Fibroblast of skin of abdomen (primary cell): ENCODE measurements at places on chromosomes 4 and X.
A peak's percentile ranks its signal among the peaks of the same experiment; 100 is the strongest.

- no peak for DNase-seq
Measured at GRCh38 chr4:8278009-8278395, 8.4 kb downstream of the HTRA3 start.

- peak; percentile 72 for DNase-seq
Measured at GRCh38 chr4:182242787-182243186, 415 bp upstream of the TENM3 start.

GRCh38 chr4:83405844-83406816, 49.5 kb downstream of the HELQ start:
- DNase-seq, result no peak

- no peak for DNase-seq
Measured at GRCh38 chr4:70925418-70925817, 23.2 kb downstream of the MOB1B start.

- no peak for DNase-seq
Measured at GRCh38 chr4:139985401-139985800, 168.6 kb downstream of the MAML3 start.

GRCh38 chr4:57492251-57492878, 382.2 kb upstream of the IGFBP7 start:
- no peak for DNase-seq

GRCh38 chrX:148976571-148977400, 476.4 kb downstream of the AFF2 start:
- peak; percentile 5 for DNase-seq

GRCh38 chr4:169219440-169219839, 51.3 kb downstream of the SH3RF1 start:
- DNase-seq, result no peak

GRCh38 chr4:168449719-168450452, 30.4 kb downstream of the DDX60L start:
- peak; percentile 65 for DNase-seq

DNA sequence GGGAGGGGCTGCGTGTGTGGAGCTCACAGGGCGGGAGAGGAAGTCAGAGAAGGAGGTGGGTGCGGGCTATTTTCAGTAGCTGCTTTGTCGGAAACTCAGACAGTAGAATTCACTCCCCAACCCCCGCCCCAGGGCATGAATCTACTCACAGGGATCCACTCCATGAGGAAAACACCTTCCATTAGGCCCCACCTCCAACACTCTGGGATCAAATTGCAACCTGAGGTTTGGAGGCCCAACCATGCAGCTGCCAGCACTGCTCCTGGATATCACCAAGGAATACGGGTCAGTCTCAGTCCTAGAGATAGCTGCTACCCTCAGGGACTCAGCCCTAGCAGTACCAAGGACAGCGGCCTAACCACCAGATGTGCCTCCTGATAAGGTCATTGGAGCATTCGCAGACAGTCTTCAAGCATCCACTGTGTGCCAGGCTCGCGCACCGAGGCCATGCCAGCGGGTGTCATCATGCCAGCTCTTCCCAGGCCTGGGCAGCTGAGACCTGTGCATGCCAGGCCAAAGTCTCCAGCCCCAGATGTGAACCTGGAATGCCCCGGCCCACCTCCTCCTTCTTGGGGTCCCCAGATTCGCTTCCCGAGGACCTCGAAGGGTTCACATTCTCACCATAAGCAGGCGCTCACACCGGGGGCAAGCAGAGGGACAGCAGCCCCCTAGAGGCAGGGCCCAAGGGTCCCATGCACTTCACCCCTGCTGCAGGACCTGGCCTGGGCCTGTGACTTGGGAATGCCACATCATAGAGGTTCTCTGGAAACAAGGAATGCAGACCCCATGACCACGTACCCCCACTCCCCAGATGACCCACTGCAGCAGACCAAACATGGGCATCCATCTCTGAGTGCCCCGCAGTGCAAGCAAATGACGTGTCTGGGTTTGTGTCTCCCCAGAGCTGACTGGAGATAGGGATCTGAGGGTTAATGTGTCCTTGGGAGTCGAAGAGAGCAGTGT, 102.3 kb downstream of the ADRA2C start:
- DNase-seq, result no peak

- no peak for DNase-seq
Measured at GRCh38 chr4:148445860-148446330, 3.7 kb upstream of the NR3C2 start.

DNA sequence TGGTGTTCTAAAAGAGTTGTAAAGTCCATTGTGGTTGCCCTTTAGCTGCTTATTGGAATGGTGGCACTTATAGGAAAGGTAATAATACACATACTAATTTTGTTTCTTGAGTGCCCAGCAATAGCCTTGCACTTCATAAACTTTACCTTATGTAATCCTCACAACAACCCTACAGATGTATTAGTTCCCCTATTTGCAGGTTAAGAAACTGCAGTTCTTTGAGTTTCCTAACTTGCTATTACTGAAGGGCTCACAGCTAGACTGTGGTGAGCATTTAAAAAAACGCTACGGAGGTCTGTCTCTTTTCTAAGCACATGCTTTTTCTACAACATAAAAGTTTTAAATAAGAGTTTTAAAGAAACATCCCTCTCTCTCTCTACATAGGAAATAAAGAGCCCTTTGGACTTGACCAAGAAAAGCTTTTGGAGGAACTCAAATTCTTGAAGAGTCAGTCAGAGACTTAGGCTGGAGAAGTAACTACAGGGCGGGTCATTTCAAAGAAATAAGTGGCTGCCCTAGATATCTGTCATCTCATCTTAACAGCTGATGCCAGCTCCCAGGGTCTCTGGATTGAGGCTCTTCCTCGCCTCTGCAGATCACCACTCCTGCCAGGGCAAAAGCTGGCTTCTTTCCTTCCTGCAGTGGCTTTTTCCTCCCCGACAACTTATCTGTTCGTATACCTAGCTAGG, 42.0 kb upstream of the FBXW7 start:
- DNase-seq, result no peak

DNA sequence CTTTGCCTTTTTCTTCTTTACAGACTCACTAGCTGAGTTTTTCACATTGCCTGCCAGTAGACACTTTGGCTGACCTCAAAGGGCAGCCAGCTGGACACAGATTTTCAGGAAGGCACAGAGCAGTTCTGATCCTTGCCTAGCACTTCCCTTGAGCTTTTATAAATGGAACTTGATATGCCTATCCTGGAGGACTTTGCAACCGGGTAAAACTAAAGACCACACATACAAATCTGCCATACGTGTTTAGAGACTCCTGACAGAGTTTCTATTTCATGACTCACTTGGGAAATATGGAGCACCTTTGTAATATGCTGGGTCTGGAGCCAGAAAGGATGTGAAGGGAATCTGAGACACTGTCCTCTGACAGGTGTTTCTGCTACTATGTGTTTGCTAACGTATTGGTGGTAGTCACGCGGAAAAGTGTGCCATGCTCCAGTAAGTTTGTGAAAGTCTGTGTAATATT, 56.7 kb upstream of the RASSF6 start:
- DNase-seq, result no peak

GRCh38 chr4:151824656-151825055, 63.8 kb upstream of the GATB start:
- no peak for DNase-seq

DNA sequence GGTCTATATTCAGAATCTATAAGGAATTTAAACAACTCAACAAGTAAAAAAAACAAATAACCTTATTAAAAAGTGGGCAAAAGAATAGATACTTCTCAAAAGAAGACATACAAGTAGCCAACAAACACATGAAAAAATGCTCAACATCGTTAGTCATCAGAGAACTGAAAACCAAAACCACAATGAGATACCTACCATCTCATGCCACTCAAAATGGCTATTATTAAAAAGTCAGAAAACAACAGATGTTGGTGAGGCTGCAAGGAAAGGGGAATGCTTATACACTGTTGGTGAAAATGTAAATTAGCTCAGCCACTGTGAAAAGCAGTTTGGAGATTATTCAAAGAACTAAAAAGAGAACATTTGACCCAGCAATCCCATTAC, 201.6 kb downstream of the QDPR start:
- peak; percentile 48 for DNase-seq

GRCh38 chr4:83013902-83014301, 3.3 kb upstream of the LIN54 start:
- no peak for DNase-seq

- DNase-seq, result peak; percentile 80
Measured at GRCh38 chr4:4443821-4444220, 56.9 kb downstream of the NSG1 start.

- DNase-seq, result peak; percentile 71
Measured at GRCh38 chr4:177441061-177441802, 1.0 kb downstream of the AGA start.

- peak; percentile 78 for DNase-seq
Measured at GRCh38 chr4:175413561-175413960, 398.5 kb downstream of the GPM6A start.

- no peak for DNase-seq
Measured at GRCh38 chrX:12919051-12919450, 12.6 kb downstream of the TLR8 start.

GRCh38 chr4:105280338-105281123, 133.9 kb downstream of the TET2 start:
- peak; percentile 97 for DNase-seq

DNA sequence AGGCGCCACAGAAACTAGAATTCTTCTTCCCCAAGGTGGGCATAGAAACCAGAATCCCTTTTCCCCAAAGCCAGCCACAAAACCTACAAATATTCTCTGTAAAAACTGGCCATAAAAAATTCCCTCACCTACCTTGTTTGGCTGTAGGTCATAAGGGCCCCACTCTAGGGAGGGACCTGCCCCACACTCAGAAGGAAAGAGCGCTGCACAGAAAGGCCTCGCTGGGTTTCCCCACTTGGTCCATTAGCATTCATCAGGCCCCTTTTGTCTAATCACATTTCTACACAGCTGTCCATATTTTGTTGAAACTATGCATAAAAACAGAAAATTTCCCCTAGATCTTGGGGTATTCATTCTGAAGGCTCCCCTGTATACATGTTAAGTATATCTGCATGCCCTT, 54.1 kb downstream of the PHKA2 start:
- no peak for DNase-seq

GRCh38 chr4:168560184-168561180, 63.6 kb downstream of the PALLD start:
- peak; percentile 54 for DNase-seq

DNA sequence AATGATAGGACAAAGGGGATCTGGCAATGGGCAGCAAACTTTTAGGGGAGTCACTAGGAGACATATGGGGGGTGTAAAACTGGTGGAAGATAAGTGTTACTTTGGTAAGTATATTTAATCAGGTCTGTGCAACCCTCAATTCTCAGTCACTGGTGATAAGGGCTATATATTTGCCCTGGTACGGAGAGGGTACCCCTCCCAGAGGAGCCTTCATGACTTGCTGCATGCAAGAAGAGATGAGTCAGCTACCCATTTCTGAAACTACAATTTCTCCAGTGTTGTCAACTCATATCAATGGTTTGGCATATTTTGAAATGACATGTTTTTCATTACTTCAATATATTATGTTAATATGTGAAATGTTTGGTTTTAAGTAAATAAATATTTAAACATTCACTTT, 14.3 kb downstream of the SMARCAD1 start:
- no peak for DNase-seq

- DNase-seq, result no peak
Measured at GRCh38 chr4:104818579-104818978, 323.9 kb upstream of the CXXC4 start.

GRCh38 chr4:161101881-161102280, 1061.9 kb downstream of the FSTL5 start:
- no peak for DNase-seq

DNA sequence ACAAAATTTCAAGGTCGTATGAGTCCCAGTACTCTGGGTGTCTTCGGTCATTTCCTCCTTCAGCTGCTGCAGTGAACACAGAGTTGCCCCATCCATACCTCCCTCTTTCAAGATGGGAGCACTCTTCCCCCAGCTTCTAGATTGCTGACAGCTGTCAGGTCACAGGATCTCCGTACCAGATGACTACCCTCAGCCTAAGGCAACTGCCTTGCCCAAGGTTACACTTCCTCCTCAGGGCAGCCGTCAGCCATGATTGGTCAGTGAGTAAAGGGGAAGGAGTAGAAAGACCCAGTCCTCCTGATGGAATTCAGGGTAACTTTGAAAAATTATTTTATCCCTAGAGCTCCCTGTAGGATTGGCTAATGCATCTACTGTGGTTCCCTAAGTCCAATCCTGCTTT, 81.6 kb downstream of the NAF1 start:
- no peak for DNase-seq

DNA sequence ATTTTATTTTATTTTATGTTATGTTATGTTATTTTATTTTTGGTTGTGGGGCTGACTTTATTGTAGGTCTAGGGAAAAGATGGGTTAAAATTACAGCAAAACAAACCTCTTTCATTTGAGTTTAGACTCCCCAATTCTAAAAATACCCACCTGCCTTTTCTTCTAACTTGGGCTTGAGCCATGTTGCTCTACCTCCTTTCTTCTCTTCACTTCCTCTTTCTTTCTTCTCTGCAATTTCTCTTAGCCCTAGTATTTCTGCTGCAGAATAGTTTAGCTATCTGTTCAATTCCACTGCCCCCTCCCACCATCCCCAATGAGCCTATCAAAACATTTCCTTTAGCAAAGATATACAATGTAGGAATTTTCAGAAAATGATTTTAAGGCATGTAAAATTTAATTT, 653.3 kb downstream of the ARAP2 start:
- no peak for DNase-seq

DNA sequence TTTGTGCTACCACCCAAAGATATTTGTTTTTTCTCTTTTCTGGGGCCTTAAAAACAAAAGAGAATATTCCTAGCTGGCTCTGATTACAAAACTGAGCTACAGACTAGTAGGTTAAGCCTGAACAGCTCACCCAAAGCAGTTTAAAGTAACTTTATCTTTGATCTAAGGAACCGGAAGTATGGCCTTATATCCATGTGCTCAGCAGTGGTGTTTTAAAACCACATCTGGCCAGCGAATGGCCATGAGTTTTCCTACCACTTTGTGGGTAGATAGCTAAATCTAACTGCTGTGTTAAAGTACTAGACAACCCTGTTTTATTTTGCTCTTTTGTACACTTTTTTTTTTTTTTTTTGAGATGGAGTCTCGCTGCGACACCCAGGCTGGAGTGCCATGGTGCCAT, 24.6 kb downstream of the ADGRG4 start:
- no peak for DNase-seq

DNA sequence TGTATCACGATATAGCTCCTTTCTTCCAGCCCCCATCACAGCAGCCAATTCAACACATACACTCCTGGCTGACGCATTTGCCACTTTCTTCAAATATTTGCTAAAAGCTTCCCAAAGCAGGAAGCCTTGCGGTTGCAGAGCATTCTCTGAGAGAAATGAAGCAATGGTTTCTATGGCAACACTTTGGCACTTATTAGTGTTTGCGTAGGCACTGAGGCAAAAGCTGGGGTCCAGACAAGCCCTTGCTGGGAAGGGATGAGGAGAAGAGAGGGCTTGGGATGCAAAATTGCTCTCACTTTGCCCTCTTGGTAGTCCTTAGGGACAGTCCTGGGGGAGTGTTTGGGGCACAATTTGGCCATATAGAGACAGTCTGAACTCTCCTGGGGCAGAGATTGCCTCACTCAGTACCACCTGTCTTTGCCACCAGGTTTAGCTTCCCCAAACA, 55.0 kb upstream of the PAK3 start:
- DNase-seq, result peak; percentile 82

DNA sequence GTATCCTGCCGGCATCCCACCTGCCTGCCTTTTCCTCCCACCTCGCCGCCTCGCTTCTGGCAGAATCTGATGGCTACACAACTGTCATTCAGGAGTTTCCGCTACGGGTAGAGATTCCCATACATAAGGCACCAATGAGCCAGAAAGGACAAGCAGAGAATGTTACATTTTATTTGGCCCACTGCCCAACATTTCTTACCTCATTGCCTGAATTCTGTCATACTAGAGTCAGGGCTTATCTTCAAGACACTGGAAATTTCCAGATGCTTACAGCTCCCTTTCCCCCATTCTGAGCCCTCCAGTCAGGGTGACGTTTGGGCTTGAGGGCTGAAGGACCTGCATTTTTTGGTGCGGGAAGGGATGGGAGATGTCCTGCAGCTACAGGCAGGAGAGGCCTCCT, 113.0 kb downstream of the NHS start:
- DNase-seq, result no peak
